Inflammatory macrophage treated with lipopolysaccharide for 1 hour (primary cell): ENCODE measurements at places on chromosomes 3 and 15.

DNA sequence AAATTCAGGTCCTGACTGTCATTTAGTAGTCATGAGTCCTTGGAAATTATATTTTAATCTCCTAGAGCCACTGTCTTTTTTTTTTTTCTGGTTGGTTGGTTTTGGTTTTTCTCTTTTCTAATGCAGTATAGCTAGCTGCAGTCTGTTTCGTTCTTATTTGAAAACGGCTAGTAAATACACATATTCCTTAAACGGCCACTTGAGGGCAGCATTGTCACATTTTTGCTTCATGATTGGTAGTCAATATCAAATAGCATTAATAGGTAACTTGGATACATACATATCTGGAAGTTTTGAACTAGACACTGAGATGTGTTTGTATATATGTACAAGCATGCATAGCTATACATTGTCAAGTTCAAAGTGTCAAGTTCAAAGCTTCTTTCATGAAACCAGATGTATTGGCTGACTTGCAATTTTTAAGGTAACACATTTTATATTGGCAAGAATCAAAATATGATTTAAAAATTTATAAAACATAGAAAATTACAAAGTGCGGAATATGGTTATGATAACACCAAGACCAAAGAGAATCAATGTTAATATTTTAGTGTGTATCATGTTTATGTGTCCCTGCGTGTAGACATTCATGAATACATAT lies 22.5 kb downstream of the GABRA5 start:
- DNase-seq: peak; percentile 85

DNA sequence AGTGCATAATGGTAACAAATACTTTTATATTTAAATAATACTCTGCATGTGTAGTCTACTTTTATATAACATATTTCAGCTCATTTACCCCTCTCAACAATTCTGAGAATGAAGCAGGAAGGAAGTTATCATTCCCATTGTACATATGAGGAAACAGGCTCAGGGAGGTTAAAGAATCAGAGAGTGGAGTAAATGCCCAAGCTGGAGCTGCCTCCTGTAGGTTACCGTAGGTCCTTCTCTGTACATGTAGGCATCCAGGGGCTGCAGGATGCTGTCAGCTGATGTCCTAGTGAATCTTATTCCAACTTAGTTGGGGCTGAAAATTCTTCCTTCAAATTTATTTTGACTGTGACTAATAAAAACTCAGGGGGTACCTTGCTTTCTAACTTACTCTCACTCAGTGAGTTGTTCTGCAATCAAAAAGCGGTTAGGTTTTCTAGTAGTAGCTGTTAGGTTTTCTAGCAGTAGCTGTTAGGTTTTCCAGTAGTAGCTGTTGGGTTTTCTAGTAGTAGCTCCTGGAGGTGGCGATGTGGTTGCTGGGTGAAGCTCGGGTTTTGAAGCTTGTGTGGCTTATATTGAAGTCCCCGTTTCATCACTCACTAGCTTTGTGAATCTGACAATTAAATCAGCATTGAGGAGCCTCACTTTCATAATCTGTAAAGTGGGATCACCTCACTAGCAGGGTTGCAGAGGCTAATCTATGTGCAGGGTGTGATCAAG lies 357.0 kb downstream of the NR2F2 start:
- DNase-seq: no peak

GRCh38 chr3:52119099-52119498 lies 35.1 kb downstream of the POC1A start:
- peak; percentile 87 for DNase-seq

DNA sequence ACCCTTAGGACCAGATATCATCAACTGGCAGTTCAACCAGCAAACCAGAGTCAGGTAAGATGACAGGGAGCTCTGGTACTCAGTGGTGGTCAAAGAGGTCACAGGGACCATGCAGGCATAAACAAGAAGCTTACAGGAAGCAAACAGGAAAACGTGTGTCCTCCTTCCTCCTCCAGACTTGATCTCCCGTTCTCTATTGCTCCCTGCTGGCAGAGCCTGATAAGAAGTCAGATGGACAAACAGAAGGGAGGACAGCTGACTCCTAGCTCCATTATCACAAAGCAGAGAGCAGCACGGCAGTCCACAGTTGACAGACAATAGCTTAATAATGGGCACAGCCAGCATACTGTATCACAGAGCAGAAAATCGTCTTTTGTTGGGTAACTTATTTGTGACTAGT lies 156.5 kb upstream of the SLC2A2 start:
- no peak for DNase-seq

DNA sequence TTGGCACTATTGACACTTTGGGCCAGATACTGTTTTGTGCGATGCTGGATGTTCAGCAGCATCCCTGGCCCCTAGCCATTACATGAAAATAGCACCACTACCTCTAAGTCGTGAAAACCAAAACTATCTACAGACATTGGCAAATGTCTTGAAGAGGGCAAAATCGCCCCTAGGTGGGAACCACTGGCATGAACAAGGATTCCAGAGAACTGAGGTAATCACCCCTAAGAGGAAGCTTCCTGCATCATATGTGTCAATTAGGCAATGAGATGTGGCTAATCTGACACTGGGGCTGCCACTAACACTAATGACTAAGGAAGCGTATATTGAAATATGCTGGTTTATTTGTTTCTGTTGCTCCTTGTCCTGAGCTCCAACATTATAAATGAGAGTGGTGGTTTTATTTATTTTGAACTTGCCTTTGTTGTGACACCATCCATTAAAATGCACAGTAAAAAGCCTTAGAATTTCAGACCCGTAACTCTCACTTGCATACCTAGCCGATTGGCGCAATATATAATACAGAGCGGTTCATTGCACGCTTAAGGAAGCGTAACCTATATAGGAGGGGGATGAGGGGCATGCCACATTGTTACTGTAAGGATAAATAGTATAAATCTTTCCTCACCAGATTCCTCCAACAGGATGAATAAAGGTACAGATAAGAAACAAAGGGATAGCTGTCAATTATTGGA lies 299.8 kb upstream of the CNTN4 start:
- no peak for DNase-seq

DNA sequence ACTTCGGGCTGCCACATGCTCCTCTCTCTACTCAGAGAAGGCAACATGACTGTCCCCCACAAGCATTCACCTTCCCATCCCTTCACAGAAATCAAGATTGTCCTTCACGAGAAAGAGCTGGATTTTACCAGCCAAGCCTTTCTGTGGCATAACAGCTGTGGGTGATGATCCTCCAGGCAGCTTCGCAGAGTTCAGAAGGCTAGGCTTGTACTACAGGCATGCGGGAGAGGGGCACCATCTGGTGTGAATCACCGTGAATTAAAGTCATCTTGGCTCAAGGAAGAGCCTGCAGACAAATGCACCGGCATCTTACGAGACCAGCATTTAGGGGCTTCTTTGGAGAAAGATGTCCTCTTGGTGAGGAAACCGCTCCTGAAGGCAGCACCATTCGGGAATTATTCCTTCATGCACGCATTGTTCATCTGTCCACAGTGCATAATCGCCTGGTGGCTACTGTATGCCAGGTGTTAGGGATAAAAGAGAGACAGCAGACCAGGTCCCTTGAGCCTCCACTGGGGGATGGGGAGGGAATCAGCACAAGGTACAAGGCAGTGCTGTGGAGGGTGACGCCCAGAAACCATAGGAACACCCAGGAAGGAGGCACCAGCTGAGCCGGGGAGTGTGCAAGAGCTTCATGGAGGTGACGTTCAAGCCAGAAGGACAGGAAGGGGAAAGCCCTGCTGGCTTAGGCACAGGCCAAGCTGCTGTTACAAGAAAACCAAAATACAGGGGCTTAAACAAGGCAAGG lies 108.6 kb downstream of the TMEM266 start:
- DNase-seq: no peak

DNA sequence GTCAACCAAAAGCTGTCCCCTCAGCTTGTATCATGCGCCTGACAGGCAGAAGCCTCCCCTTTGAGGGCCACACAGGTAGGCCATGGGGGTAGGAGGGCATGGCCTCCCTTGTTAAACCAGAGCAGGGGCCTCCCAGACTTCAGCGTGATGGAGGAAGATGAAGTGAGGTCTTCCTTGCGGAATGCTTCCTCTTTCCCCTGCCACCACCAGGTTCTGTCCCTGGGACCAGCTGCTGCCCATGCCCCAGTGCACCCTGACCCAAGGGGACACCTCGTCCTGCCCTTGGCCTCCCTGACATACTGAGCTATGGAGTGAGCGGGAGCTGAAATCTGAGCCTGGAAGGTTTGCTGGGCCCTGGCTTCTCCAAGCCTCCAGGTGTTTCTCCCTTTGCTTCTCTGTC lies 26.7 kb downstream of the SSUH2 start:
- DNase-seq: no peak

GRCh38 chr15:88301311-88301710 lies 44.8 kb upstream of the NTRK3 start:
- no peak for DNase-seq

- DNase-seq: no peak
Measured at GRCh38 chr15:31372635-31373091, 46.0 kb downstream of the KLF13 start.

- DNase-seq: no peak
Measured at GRCh38 chr3:89506462-89507103, 399.2 kb downstream of the EPHA3 start.

GRCh38 chr3:148723631-148724030 lies 25.9 kb downstream of the AGTR1 start:
- no peak for DNase-seq

DNA sequence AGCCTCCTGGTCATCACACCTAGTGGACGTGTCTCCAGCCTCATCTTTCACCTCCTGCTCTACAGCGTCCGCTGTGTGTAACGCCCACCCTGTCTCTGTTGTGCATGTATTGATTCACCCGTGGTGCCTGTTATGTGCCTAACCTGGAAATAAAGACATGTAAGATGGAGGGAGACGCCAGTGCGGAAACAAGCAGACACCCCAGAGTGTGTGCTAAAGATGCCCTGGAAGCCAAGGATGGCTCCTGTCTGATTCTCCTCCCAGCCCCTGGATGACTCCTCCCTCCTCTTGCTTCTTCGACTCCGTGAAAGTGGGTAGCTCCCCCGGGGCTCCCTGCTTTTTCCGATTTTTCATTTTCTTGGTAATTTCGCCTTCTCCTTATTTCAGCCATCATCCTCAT lies 241.8 kb downstream of the ADAMTS17 start:
- no peak for DNase-seq

DNA sequence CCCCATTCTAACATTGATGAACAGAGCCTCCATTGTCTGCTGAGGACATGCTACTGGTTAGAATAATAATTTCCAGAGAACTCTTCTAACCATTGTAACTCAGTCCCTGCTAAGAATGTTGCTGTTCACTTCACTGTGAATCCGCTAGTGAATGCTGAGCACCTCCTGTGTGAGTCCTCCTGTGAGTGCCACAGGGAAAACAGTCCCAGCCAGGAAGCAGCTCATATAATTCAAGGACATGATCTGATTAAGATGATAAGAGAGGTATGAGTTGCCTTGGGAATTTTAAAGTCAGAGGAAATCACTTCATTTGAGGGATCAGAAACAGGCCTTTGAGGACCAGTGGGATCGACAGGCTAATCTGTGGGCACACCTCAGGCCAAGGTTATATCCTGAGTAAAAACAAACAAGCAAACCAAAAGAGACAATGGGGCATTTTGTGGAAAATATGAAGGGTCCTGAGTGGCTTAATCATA lies 33.9 kb upstream of the GPR160 start:
- no peak for DNase-seq

- DNase-seq: no peak
Measured at GRCh38 chr3:135213822-135214221, 418.8 kb downstream of the EPHB1 start.

DNA sequence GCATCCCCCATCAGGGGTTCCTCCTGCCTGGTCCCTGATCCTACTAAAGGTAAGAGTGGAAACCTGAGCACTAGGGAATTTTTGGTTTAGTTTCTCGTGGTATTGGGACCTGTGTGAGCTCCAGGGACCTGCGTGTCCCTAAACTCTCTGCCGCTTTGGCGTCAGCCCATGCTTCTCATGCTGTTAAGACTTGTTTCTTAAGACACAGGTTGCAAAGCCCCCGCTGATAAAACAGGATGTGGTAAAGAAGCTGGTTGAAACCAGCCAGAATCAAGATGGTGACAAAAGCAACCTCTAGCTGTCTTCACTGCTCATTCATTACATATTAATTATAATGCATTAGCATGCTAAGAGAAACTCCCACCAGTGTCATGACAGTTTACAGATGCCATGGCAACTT lies 64.6 kb downstream of the LYZL4 start:
- DNase-seq: no peak

DNA sequence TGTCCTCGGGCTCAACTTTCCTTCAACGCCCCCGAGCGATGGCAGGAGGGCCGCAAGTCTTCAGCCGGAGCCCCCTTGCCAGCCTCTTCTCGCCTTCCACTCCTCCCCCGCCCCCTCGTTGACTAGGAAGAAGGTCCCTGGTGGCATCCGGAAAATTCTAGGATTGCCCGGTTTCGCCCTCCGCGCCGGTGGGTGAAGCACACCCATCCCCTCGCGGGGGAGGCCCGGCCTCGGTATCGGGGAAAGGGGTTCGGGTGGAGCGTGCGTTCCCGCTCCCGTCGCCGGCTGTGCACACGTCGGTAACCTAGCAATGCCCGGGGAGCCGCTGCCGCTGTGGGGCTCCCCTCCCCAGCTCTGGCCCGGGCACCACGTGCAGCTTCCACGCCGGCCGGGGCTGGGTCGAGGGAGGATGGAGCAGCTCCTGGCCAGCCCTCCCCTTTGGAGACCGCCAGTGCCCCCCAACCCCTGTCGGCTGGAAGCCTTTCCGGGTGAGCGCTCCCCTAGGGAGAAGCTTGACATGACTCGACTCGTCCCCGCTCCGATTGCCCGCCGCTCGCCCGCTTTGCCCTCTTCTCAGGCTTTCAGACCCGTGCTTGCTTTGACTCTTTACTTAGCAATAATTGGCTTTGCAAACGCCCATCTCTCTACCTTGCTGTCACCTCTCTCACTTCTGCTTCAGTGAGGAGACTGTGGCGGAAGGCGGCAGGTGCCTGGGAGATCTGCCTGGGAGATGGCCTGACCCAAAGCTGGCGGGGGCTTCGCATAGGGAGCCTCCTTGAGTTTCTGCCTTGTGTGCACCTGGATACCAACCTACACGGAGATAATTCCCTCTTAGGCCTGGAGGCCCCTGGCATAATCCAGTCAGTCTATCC lies 1.3 kb downstream of the CACNA1D start:
- DNase-seq: no peak

GRCh38 chr3:143563786-143564185 lies 284.5 kb downstream of the SLC9A9 start:
- DNase-seq: no peak

DNA sequence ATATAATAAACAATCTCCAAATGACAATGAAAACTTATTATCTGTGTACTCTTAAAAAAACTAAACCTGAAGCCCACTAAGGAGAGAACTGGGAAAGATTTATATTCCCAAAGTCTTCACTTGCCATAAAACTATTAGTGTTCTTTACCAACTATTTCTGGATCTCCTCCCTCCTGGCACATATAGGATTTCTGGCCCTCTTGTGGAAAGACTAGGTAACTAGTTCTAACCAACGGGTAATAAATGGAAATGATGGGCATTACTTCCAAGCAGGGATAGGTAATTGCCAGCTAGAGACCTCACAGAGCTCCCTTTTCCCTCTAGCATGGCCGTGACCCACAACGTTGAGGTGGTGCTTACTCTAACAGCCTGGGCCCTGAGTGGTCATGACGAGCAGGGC lies 110.1 kb downstream of the DNAH12 start:
- DNase-seq: peak; percentile 27

- no peak for DNase-seq
Measured at GRCh38 chr3:122021811-122022401, at the start of gene ILDR1. TSS of gene ILDR1 (minus strand) at chr3:122022247. CDS start at chr3:122022077, 170 bp downstream.

- DNase-seq: no peak
Measured at GRCh38 chr15:32676169-32676568, 34.7 kb downstream of the SCG5 start.

- DNase-seq: no peak
Measured at GRCh38 chr15:60299452-60300047, 98.2 kb downstream of the ANXA2 start.

GRCh38 chr3:14200841-14201240 lies 22.2 kb downstream of the LSM3 start:
- DNase-seq: no peak
